ENCODE measurements at places on chromosomes 11 and 22. TPM values are rescaled to one million over a fixed set of nuclear protein-coding genes. Genes with fewer than 3 reads are reported as not detected.

GRCh38 chr22:48185071-48186055 lies 1422.9 kb downstream of the TBC1D22A start:
- no peaks in the 10 kb centered on the region for H3K36me3 ChIP-seq
- H3K27ac ChIP-seq, result no peak overlapping the region
- no peaks in the 10 kb centered on the region for H3K27me3 ChIP-seq
- peaks cover 16% of the 10 kb centered on the region for H3K4me1 ChIP-seq

DNA sequence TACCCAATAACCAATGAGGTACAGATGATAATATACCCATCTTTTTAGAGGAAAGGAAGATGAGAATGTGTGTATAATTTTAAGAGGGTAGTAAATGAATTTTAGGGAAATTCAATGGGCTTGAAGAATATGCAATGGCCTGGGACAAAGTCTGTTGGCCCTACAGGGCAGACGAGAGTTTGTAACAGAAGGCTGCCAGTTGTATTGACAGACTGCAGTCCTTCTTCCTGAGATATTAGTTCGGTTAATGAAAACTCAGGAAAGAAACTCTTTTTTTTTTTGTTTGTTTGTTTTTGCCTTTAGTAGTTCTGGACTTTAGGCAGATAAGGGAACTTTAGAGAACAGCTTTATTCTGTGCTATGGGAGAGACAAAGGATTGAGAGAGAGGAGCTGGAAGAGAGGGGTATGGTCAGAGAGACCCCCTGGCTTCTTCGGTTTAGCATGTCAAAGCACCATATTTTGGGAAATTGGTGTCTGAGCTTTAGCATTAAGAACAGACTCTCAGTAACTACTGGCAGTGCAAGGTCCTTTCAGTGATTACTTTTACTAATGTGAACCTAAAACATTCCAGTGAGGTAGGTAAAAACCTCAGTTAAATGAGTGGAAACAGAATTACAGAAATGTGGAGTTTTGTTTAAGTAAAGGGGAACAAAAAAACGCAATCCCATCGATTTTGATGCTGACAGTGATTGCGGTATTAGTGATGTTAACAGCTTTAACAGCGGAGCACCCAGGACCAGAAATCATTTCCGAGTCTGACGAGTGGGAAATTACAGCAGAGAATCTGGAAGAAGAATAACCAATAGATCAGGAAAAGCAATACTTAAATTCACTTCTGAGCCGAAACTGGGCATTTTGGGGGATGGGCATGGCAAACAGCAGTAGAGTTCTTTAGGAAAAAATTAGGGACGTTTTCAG lies 644 bp upstream of the NAALAD2 start:
- H3K4me1 ChIP-seq, result no peaks in the 10 kb centered on the region
- DNase-seq, result no peak
- H3K4me3 ChIP-seq, result peak overlapping the region; percentile 14

OR8D1 gene
- not detected for polyA plus RNA-seq

- DNase-seq, result no peak
- no peaks in the 10 kb centered on the region for H3K27me3 ChIP-seq
- no peaks in the 10 kb centered on the region for H3K4me1 ChIP-seq
Observed at GRCh38 chr22:22752556-22753477, 108.4 kb downstream of the GGTLC2 start.

DNA sequence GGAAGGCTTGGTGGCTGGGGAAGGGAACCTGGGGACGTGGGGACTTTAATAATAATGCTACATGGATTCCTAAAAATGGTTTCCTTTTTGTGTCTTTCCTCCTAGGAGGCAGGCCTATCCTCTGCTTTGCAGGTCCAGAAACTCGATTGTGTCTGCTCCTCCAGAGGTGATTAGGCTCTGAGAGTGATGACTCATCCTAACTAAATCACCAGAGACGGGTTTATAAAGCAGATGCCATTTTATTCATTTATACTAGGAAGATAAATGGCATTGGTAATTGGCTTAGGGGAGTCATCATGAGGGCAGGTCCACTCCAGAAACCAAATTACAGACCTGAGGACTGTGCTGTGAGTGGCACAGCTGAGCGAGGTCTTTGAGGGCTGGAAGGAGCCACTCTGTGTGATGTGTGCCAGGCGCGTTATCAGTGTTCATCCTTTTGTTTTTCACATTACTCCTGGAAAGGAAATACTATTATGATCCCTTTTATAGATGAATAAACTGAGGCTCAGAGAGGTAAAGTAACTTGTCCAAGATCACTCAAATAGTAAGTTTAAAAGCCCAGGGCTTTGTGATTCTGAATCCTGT lies 7.1 kb downstream of the NLRX1 start:
- no peak overlapping the region for H3K27ac ChIP-seq
- peaks cover 6% of the 10 kb centered on the region for H3K36me3 ChIP-seq
- no peak overlapping the region for H3K4me3 ChIP-seq
- no peaks in the 10 kb centered on the region for H3K4me1 ChIP-seq

DNA sequence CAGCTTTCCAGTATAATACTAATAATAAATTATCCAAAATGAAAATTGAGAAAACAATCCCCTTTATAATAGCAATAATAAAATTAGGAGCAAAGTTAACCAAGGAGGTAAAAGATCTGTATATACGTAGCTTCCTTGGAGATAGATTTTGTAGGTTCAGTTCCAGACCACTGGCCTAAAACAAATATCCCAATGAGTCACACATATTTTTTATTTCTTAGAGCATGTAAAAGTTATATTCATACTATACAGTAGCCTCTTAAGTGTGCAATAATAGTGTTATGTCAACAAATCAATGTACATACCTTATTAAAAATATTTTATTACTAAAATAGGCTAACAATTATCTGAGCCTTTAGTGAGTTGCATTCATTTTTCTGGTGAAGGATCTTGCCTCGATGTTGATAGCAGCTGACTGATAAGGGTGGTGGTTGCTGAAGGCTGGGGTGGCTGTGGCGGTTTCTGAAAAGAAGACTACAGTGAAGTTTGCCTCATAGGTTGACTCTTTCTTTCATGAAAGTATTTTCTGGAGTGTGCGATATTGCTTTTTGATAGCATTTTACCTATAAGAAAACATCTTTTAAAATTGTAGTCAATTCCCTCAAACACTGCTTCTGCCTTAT lies 178.5 kb downstream of the ARHGAP42 start:
- H3K4me1 ChIP-seq, result peaks cover 2% of the 10 kb centered on the region
- no peak for DNase-seq

KCNJ1 gene
- 0.06 TPM for polyA plus RNA-seq

GRCh38 chr11:117912497-117912896 lies 16.7 kb downstream of the TMPRSS13 start:
- no peak for DNase-seq
- H3K27me3 ChIP-seq, result no peaks in the 10 kb centered on the region
- H3K4me1 ChIP-seq, result peaks cover 72% of the 10 kb centered on the region
- H3K4me3 ChIP-seq, result no peak overlapping the region
- peaks cover 2% of the 10 kb centered on the region for H3K36me3 ChIP-seq

Measured in small intestine (tissue), 16 donors.